ENCODE measurements at places on chromosomes 4 and X. TPM values are rescaled to one million over a fixed set of nuclear protein-coding genes. Genes with fewer than 3 reads are reported as not detected.

The COL4A5 gene
- total RNA-seq = 2.5 TPM

The TMEM128 gene
- total RNA-seq = 23.1 TPM

The GPRASP3 gene
- 3.4 TPM for total RNA-seq

The PRR32 gene
- not detected for total RNA-seq

The ITGB1BP2 gene
- 1.1 TPM for total RNA-seq

The DCK gene
- 32.4 TPM for total RNA-seq

The HTRA3 gene
- 0.34 TPM for total RNA-seq

The DNAAF6 gene
- not detected for total RNA-seq

The ZCCHC4 gene
- 11.6 TPM for total RNA-seq

The DUSP9 gene
- 2.3 TPM for total RNA-seq

The RAP2C gene
- total RNA-seq = 22.2 TPM

The ATP8A1 gene
- total RNA-seq = 0.33 TPM
